ENCODE measurements at places on chromosomes 12 and 14.
A peak's percentile ranks its signal among the peaks of the same experiment; 100 is the strongest.

- DNase-seq: no peak
Observed at GRCh38 chr14:20328705-20329104, 4.4 kb downstream of the CCNB1IP1 start.

GRCh38 chr14:38103542-38104225, 104.0 kb upstream of the SSTR1 start:
- DNase-seq: no peak

DNA sequence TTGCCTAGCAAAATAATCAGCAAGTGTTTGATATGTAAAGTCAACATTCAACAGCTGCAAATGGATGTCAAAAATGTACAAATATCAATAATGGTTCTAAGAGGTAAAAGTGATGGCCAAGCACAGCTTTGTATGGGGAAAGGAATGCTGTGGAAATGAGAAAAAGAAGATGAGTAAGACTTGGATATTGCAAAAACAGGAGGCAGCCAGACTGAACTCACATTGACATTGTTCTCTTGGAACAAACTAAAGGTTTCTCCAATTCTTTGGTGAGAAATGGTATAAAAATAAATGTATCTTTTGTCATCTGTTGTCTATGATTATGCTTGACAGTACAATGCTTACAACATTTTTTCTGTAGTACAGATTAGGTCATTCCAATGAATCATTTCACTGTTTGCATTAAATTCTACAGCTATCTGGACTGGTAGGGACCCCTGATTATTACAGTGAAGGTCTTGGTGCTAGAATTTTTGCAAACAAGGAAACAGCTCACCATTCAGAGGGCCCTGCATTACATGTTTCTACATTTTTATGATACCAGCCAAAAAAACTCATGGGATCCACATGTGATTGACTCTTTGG, 465.7 kb downstream of the NOVA1 start:
- no peak for DNase-seq

DNA sequence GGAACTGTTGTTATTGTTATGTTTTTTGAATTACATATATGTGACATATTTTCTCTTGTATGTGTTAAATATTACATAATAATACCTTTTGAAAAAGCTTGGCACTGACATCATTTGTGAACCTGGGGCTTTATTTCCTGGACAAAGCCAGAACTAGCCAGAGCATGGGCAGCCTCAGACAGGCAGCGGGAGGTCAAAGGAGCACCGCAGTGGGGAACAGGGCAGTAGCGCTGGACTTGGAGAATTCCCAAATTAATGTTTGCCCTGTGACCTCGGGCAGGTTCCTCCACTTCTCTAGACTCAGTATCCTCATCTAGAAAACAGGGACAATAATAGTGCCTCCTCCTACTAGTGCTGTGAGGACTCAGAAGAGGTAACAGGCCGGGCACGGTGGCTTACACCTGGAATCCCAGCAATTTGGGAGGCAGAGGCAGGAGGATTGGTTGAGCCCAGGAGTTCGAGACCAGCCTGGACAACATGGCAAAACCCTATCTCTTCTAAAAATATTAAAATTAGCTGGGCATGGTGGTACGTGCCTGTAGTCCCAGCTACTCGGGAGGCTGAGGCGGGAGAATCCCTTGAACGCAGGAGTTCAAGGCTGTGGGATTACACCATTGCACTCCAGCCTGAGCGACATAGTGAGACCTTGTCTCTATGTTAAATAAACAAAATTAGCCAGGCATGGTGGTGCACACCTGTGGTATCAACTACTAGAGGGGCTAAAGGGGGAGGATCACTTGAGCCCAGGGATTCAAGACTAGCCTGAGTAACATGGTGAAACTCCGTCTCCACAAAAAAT, 27.3 kb upstream of the ITPK1 start:
- DNase-seq: no peak

- DNase-seq: peak; percentile 98
Observed at GRCh38 chr12:50220363-50220995, 53.3 kb upstream of the CERS5 start.

DNA sequence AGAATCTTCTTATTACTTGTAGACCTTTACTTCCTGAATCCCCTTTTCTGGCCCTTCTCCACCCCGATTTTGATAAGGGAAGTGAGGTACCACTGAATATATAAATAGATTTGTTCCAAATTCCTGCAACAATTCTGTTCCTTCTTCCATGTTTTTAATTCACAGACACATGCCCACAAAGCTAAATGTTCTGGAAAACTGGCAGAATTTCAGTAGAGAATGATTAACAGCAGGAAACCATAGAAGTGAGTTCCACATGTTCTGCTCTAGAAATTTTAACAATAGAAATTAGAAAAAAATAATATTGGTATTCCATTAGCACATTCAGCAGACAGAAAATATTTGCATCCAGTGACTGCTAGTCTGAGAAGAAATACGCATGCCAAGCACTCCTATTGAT, 139.6 kb downstream of the SLC2A13 start:
- no peak for DNase-seq

DNA sequence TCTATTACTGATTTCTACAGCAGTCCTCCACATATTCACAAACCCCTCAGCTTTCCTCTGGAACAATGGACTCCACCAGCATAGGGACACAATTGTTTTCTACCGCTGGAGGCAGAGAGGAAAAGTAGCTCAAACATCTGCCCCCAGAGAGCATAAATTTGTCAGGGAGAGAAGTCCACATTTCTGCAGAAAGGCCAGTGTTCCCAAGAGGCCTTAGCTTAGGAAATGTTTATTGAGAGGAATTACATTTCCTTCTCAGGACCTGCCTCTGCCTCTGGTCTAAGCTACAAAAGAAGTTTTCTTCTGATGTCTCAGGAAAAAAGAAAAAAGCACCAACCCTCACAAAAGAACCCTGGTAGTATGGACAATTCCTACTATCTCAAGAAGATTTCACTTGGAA, 217.8 kb upstream of the BMP4 start:
- DNase-seq: no peak

Measured in bronchial epithelial cell (primary cell).